Hypothalamus (tissue), 51 donors: ENCODE measurements at places on chromosomes 11 and 22.

GRCh38 chr11:121418625-121419114 is 33.4 kb upstream of the SORL1 start:
- DNase-seq, result no peak

DNA sequence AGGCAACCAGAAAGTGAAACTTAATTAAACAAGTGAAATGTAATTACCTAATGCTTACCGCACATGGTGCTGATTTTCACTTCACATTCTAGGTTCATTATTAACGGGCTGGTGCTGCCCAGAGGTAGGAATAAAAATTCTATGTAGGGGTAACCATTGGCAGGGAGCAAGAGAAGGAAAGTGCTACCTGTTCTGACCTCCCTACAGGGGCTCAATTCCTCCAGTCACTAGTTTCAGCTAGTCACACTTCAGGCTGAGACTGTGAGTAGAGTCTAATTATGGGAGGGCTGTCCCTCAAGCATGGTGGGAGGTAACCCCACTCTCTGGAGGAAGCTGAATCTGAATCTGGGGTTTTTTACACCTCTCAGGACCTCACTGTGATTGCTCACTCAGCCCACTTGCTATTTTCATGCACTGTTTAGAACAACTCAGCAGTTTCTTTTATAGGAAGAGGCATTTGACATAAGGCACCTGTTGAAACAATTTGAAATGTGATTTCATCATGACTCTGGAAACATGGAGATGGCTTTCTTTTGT is 75.4 kb downstream of the MAML2 start:
- DNase-seq, result no peak

- DNase-seq, result no peak
These were observed 111.4 kb downstream of the COMMD9 start for GRCh38 chr11:36177836-36178235.

DNA sequence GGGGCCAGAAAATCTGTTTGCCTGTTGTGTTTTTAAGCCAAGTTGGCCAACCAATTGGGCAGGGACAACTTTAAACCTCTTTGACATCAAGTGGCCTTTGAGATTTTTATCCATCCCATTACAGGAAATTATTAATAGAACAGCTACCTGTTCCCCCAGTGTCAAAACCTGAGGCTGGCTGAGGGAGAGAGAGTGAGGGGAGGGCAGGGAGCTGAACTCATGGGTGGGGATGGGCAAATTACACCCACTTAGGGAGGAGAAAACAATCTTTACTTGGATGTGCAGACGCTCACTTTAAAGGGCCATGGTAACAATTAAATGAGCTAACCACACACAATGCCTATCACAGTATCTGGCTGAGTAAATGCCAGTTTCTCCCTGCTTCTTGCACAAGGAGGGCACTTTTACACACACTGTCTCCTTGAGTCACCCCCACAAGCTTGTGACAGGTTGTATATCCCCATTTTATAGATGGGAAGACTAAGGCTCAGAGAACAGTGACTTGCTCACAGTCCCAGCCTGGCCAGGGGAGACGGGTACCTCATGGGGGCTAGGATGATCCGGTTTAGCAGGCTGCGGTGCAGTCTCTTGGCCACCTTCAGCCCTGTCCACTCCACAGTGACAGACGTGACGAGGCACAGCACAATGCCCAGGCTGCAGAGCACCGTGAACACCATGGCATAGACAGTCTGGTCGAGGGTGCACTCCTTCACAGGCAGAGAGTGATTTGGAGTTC is 17.8 kb upstream of the KCNJ11 start:
- no peak for DNase-seq

- DNase-seq, result no peak
These were observed 45.4 kb upstream of the DKK3 start for GRCh38 chr11:12053606-12054361.

GRCh38 chr11:36431429-36432092 is 78.5 kb downstream of the TRAF6 start:
- DNase-seq, result no peak

DNA sequence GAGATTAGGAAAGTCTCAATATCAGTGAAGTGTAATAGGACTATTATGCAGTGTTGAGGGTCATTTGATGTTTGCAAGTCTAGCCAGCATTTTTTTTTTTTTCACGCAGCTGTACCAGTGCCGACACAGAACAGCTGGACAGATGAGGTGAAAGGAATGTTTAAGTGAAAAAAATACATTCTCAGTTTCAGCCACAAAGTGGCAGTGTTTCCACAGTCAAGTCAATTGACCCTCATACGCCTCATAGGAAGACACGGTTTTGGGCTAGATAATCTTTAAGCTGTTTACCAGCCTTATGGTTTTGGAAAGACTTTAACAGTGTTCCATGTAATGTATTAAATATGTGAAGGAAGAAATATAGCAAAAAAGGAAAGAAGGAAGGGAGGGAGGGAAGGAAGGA is 349.9 kb upstream of the ANO3 start:
- DNase-seq, result no peak

- DNase-seq, result no peak
These were observed 788.0 kb downstream of the BRD1 start for GRCh38 chr22:49039625-49040024.

- DNase-seq, result no peak
These were observed 689 bp upstream of the SART1 start for GRCh38 chr11:65960824-65961266.

DNA sequence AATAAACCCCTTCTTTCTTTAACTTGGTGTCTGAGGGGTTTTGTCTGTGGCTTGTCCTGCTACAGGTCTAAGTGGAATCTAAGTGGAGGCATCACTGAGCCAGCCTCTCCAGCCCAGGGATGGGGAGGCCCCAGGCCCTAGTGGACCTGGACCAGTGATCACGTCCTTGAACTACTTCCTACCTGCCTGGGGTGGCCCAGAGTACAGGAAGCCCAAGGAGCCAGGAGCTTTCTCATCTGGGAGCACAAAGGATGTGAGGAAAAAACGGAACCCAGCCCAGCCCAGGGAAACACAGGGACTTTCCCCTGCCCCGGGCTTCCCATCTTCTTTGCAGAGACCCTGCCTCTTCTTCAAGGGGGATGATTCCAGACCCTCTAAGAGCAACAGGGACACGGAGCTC is 3.5 kb upstream of the CD5 start:
- DNase-seq, result no peak

DNA sequence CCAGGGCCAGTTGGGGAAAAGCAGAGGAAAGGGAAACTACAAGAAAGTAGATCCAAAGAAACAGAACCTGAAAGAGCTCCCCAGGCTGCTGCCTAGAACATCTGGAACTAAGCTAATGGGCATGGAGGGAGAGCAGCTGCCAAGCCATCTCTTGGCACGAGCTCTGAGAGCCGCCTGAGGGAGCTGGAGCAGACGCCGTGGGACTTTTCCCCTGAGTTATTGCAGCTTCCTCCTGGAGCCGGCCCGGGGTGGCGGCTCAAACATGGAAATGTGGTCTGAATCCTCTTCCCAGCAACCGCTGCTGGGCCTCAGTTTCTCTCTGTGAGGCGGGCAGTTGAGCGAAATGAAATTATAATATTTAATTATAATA is 41.8 kb downstream of the LIF start:
- DNase-seq, result peak; percentile 18

GRCh38 chr11:130719220-130719915 is 196.9 kb downstream of the SNX19 start:
- DNase-seq, result no peak

GRCh38 chr11:95723361-95723942 is 66.1 kb downstream of the FAM76B start:
- no peak for DNase-seq
